ENCODE measurements at places on chromosomes 5 and 9.

DNA sequence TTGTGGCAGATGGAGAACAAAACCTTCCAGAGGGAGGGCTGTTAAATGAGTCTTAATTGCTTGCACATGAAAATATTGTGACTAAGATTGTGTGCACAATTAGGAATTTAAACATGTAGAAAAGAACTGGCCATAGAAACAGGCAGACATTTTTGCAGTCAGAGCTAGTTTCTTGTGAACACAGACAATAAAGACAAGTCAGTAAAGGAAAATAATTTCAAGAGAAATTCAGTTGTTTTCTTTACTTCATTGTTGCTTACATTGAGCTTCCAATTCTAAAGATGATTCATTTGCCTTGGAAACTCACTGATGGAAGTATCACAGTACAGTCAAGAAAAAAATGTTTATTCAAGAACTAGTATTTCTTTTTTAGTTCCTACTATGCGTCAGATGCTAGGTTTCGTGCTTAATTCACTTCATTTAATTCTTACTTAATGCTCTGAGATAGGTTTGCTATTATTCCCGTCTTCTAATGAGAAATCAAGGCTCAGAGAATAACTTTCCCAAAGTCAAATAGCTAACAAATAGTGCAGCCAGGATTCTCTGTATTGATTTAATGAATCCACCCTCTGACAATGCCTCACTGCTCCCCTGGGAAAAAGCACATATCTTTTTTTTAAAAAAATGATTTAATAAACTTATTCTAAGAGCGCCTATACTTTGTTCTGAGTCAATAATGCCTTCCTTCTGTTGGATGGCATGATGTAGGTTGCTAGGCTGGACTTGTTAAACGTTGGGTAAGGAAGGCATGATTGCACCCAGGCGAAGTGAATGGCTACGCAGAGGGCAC lies 581.4 kb downstream of the RAB3C start:
- DNase-seq = no peak

DNA sequence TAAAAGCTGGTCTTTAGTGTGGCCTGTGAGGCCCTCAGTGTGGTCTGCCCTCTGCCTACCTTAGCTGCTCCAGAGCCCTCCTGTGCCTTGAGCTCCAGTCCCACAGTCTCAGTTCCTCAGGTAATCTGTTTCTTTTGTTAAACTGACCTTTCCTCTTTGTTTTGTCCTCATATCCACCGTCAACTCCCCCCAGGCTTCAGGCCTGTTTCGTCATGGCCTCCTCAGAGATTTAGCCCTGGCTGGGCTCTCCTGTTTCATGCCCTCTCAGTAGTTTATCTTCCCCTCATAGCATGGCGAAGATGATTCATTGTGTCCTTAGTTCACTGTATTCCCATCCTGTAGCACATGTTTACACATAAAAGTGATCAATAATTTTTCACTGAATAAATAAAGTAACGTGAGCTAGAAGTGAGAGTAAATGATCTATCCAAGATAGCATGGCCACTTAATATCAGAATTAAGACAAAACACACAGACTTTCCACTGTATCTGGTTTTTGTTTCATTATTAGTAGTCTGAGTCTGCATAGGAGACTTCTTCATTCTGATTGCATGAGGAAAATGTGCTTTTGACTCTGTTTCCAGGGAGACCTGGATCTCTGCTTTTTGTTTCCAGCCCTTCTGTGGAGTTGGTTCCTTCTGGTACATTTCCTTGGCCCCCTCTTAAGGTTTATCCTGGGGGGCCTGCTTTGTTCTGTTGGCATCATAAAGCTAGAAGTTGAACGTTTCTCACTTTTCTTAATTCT lies 70.5 kb downstream of the SNX24 start:
- no peak for DNase-seq

- DNase-seq = no peak
Measured at GRCh38 chr9:125425170-125425897, 163.7 kb downstream of the GAPVD1 start.

- no peak for DNase-seq
Measured at GRCh38 chr5:113524927-113525326, 11.4 kb downstream of the YTHDC2 start.

DNA sequence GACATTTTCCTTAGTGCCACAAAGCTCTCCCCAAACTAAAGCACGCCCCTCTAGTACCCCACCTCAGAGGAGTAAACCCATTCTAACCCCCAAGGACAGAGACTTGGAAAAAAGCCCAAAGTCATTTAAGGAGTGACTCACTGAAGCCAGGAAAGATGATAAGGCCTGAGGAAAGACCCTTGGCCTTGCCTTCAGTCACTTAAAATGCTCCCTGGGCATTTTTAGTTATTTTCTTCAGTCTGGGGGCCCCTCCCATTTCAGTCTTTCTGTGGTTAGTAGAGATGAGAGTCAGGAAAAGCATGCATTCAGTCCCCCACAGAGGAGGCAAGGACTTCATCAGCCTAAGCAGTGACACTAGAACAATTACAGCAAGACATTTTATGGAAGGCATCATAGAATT lies 13.7 kb upstream of the TLX3 start:
- DNase-seq = no peak

GRCh38 chr9:95077053-95077765 lies 240.3 kb downstream of the FANCC start:
- DNase-seq = no peak

DNA sequence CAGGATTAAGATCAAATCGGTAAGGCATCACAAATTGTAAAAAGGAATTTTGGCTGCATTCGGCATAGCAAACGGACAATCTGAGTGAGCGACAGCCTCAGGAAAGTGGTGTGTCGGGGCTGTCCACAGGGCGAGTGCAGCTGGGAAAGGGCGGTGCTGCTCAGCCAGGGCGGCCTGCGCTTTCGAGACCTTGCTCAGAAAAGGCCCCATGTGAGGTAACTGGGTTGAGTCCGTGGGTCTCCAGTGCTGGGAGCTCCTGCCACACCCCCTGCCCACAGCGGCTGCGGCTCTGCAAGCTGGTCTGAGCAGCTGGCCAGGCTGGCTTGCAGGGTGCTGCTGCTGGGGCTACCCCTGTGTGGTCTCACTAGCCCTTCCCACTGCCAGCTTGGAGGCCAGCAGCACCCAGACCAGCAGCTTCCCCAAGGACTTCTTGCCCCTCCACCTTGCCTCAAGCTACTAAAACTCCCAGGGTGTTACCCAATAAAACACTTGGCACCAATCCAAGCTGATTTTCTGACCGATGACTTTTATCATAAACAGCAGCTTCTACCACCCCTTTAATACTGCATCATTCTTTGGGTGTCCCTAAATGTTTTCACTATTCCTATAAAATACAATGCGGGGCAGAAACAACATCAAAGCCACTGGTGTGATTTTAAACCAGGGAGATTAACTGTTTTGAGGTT lies 6.2 kb downstream of the SURF2 start:
- DNase-seq = no peak

GRCh38 chr5:129609710-129610109 lies 138.2 kb upstream of the MINAR2 start:
- DNase-seq = no peak

DNA sequence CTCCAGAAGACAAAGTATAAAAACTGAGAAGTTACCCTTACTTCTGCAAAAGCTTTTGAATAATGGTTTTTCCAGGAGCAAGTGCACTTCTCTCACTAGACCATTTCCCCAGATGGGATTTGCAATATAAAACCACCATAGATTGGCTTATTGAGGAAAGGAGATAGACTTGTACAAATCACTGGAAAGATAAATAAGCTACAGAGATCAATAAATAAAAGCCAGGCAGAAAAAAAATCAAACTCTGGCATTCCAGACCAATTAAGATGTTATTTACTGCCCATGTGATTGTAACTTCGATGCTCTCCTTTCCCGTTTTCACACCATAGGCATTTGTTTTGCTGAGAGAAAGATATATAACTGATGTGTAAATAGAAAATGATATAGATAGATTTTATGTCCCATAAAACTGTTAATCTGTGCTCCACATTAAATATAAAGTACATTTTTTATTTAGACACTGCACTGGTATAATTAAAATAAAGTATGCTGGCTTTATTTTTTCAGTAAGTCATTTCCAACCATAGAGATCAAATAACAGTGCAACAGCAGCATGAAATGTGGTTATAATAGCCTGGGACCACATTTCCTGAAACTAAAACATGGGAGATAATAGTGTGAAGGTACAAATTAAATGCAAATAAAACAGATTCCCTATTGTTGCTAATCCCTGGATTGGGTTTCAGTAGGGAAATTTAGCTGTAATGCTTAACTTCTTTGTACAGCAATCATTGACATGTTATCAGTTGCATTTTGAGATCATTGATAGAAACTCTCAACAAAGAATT lies 177.7 kb downstream of the NR2F1-AS1 start:
- no peak for DNase-seq

DNA sequence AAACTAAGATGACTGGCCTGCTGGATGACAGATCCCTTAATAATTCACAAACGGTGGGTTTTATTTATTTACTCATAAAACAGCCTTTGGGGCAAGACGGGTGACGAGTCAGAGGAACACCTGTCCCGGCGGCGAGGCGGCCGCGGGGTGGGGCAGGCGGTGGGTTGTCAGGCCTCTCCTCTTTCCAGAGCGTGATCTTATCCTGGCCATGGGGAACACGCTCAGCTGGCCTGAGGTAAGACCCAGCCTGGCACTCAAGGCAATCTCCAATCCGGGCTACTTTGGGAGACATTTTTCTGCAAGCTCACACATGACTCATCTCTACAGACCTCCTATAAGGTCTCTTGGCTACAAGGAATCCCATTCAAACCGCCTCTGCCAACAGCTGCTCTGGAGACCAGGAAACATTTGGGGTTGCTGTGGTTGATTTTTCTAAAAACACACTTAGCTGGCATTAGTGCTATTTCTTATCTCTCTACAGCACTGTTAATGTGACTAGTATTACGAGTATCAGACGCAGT lies 6.3 kb downstream of the RAPGEF1 start:
- DNase-seq = no peak

GRCh38 chr5:5751498-5751897 lies 329.0 kb downstream of the ICE1 start:
- DNase-seq = no peak

GRCh38 chr5:127934791-127935256 lies 148.7 kb upstream of the SLC12A2 start:
- no peak for DNase-seq

- DNase-seq = peak; percentile 84
Measured at GRCh38 chr9:84953797-84954705, 284.5 kb downstream of the NTRK2 start.

GRCh38 chr5:44441460-44441859 lies 52.2 kb upstream of the FGF10 start:
- no peak for DNase-seq

DNA sequence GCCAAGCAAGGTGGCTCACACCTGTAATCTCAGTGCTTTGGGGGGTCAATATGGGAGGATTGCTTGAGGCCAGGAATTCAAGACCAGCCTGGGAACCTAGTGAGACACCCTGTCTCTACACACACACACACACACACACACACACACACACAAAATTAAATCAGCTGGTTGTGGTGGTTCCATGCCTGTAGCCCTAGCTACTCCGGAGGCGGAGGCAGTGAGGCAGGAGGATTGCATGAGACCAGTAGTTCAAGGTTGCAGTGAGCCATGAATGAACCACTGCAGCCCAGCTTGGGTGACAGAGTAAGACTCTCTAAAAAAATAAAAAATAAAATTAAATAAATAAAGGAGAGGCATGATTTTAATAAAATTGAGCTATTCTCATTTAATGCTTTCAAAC lies 13.1 kb downstream of the CEMIP2 start:
- DNase-seq = no peak

- no peak for DNase-seq
Measured at GRCh38 chr9:98502976-98503325, 205.8 kb downstream of the GABBR2 start.

- no peak for DNase-seq
Measured at GRCh38 chr5:128667751-128668150, 129.7 kb upstream of the FBN2 start.

Measured in amygdala (tissue), 56 donors.